ENCODE measurements at places on chromosomes 12 and 14.

DNA sequence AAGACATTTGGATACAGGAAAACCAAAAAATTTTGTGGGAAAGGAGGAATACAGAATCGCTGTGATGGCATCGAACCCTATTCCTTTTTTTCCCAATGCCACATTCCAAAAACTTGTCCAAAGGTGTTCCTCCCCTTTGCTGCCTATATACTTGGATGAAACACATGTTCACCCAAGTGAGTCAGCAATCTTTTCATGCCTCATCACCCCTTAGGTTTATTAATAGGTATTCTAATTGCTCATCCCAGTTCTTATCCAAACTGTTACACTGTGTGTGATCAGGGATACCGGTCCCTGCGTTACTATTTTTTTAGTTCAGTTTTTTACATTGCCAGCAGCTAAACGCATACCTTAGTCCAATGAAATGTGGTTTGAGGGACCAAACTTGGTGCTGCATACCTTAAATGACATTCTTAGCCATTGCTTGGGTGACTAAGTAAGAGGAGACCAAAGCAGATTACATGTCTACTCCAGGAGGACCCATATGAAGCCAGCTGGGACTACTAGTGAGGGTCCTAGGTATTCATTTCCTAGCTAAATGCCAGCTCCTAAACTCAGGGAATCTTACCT, 20.6 kb upstream of the ST8SIA1 start:
- no peak for DNase-seq

DNA sequence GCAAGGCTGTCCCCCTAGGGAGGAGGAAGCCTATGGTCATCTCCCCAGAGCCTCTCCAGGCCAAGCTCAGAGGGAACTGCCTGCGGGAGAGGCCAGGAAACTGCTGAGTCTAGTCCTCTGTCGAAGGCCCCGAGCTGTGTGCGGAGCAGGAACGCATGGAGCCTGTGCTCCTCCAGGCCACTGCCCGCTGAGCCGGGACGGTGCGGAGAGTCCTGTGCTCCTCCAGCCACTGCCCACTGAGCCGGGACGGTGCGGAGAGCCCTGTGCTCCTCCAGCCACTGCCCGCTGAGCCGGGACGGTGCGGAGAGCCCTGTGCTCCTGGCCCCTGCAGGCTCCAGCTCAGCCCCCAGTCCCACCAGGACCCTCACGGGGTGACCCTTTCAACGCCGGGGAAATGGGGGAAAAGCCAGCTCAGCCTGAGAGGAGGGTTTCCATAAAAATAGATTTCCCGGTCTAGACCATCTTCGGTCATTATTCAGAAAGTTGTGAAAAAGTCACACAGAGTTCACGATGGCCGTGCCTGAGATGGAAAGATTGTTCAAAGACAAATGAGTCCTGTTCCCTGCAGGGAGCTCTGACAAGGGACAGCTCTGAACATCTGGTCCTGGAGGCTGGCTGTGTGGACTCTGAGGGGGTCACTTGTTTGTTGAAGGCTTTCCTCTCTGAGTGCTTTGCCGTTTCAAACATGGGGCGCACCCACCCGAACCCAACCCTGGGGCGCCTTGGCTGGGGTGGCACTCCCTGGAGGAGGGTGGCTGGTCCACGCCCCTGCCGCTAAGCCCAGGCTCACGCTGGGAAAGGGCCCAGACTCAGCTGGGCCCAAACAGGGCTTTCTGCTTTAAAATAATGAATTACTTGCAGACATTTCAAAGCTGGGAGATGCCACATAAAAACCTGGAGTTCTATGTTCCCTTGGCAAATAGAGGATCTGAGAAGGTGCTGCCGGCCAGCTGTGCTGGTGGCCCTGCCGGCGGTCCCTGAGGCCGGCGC, 85.5 kb downstream of the ADGRD1 start:
- DNase-seq, result no peak

DNA sequence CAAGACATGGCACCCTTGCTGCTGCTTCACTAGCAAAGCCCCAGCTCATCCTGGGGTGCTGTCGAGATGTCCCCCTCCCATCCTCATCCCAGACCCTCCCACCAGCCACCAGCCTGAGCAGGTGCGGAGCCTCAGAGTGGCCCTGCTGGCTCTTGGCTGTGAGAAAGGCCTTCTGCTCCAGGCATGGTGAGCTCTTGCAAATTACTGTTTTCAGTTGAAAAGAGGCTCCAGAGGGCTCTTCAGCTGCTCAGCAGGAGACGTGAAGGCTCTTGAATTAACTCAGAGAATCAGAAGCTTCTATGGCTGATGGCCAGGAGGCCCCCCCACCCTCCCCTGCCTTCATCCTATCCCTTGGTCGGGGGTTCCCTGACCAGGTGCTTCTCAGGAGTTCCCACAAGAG, 44.1 kb downstream of the WSCD2 start:
- no peak for DNase-seq

DNA sequence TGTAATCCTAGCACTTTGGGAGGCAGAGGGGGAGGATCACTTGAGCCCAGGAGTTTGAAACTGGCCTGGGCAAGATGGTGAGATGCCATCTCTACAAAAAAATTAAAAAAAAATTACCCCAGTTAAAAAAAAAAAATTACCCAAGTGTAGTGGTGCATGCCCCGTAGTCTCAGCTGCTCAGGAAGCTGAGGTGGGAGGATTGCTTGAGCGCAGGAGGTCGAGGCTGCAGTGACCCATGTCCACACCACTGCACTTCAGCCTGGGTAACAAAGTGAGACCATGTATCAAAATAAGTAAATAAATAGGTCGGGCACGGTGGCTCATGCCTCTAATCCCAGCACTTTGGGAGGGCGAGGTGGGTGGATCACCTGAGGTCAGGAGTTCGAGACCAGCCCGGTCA, 128.8 kb downstream of the VRK1 start:
- no peak for DNase-seq
